ENCODE measurements at places on chromosomes 2 and 18.

- DNase-seq = peak; percentile 84
Observed at GRCh38 chr2:95063086-95063958, 37.8 kb downstream of the MAL start.

GRCh38 chr18:44765456-44765855, 84.8 kb downstream of the SETBP1 start:
- DNase-seq = no peak

- DNase-seq = no peak
Observed at GRCh38 chr2:2731101-2731815, 400.2 kb upstream of the MYT1L start.

GRCh38 chr2:218063896-218064295, 5.2 kb upstream of the RUFY4 start:
- DNase-seq = no peak

GRCh38 chr18:23883277-23883790, 131.2 kb upstream of the TTC39C start:
- DNase-seq = no peak
